Activated CD8-positive, alpha-beta memory T cell treated with anti-CD3 and anti-CD28 coated beads, Interleukin-2, amount 10 ng/mL, durations not matched to agents 7 days and 5 days (primary cell): ENCODE measurements at places on chromosomes 1 and 21. TPM values are rescaled to one million over a fixed set of nuclear protein-coding genes. Genes with fewer than 3 reads are reported as not detected.

- DNase-seq = no peak
Measured at GRCh38 chr21:32698971-32699693, 28.7 kb downstream of the SYNJ1 start.

- DNase-seq = no peak
Measured at GRCh38 chr1:26861889-26862378, 1.0 kb upstream of the SFN start.

GRCh38 chr21:46154955-46155513 is 345 bp downstream of the FTCD start:
- DNase-seq = peak; percentile 32

Gene S100A11
- 330 TPM for total RNA-seq

- no peak for DNase-seq
Measured at GRCh38 chr1:230609208-230609607, 33.1 kb upstream of the COG2 start.

DNA sequence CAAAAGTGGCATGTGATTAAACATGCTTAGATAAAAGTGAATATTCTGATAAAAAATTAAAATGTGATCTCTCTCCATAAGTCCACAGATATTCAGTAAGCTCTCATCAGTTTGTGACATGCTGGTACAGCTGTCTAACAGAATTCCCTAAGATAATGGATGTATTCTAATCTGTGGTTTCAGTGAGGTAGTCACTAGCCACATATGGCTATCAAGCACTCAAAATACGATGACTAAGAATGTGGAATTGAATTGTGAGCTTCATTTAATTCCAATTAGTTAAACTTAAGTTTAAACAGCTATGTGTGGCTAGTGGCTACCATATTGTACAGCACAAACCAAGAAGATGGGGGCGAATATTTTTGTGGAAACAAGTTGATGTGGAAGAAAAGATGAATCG is 4.1 kb upstream of the REG4 start:
- DNase-seq = no peak

Gene DSCAM
- total RNA-seq = not detected
